Stimulated activated CD4-positive, alpha-beta T cell treated with anti-CD3 and anti-CD28 coated beads, Interleukin-4, amount 100 ng/mL, for 4 hours (primary cell): ENCODE measurements at places on chromosomes 11 and 22.

GRCh38 chr11:80632156-80632555 is 1191.3 kb upstream of the TENM4 start:
- no peak for DNase-seq

- no peak for DNase-seq
These were observed 39.1 kb upstream of the SMIM38 start for GRCh38 chr11:69116671-69117070.

DNA sequence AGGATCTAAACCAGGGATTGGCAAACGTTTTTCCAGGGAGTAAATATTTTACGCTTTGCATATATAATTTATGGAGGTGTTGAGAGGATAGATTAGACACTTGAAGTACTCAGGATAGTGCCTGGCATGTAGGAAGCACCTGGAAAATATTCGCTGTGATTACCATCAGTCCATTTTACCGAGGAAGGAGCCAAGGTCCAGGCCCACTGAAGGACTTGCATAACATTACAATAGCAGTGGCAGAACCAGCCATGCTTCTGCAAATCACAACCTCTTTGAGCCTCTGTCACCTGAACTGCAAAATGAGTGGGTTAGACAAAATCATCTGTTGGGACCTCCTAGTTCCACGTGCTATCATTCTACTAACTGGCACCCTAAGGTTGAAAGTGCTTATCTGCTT is 5.4 kb downstream of the FUT4 start:
- DNase-seq, result no peak

GRCh38 chr11:126864934-126865333 is 135.6 kb downstream of the KIRREL3 start:
- DNase-seq, result no peak

DNA sequence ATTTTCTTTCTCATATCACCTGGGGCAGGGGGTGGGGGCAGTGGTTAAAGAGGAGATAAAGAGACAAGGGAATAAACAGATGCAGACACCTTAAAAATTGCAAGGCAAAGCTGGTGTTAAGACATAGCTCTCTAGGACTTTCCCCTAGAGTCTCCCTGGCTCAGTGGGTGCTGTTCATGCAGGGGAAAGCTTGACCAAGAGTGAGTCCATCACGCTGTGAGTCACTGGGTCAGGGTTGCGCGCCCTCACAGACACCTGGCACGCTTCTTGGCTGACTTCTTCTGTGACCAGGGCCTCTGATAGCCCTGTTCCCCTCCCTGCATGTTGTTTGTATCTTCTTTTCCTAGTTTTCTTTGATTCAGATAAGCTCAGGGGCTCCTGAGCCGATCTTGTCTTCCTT is 31.9 kb downstream of the COMMD9 start:
- DNase-seq, result no peak

DNA sequence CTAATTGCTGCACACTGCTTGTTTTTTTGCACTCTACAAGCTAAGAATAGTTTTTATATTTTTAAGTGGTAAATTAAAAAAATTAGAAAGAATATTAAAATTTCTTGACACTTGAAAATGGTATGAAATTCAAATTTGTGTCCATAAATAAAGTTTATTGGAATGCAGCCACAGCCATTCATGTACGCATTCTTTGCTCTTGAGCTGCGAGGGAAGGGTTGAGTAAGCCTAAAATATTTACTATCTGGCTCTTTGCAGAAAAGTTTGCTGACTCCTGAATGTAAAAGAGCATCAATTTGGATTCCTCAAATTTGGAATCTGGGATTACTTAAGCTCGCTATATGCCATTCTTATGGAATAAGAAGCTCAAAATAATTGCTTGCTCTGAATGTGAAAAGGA is 3.4 kb upstream of the ADAMTS8 start:
- no peak for DNase-seq

DNA sequence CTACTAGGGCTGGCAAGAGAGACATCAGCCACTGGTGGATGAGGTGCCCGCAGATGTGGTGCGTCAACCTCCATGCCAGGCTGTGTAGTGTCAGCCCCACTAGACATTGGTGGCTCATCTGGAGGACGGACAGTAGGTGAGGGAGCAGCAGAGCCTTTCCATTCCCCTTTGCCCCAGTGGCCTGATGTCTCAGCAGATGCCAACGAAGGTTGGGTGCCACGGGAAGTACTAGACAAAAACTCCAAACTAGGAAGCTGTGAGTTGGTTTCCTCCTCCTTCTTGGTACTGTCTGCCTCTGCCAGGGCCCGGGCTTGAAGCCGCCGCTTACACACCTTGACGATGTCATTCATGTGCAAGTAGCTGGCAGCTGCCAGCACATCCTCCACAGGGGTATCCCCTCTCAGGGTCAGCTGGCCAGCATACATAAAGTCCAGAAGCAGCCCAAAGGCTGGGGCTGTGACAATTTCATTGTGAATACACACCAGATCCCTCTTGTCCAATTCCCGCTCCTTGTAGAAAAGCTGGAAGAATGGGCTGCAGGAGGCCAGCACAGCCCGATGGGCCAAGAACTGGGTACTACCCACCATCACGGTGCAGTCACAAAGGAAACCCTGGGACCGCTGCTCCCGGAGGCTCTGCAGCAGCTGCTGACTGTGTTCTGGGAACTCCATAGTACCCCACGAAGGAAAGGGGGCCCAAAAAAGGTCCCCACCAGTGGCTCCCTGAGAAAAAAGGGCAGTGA is 795 bp downstream of the ZBTB3 start:
- no peak for DNase-seq

DNA sequence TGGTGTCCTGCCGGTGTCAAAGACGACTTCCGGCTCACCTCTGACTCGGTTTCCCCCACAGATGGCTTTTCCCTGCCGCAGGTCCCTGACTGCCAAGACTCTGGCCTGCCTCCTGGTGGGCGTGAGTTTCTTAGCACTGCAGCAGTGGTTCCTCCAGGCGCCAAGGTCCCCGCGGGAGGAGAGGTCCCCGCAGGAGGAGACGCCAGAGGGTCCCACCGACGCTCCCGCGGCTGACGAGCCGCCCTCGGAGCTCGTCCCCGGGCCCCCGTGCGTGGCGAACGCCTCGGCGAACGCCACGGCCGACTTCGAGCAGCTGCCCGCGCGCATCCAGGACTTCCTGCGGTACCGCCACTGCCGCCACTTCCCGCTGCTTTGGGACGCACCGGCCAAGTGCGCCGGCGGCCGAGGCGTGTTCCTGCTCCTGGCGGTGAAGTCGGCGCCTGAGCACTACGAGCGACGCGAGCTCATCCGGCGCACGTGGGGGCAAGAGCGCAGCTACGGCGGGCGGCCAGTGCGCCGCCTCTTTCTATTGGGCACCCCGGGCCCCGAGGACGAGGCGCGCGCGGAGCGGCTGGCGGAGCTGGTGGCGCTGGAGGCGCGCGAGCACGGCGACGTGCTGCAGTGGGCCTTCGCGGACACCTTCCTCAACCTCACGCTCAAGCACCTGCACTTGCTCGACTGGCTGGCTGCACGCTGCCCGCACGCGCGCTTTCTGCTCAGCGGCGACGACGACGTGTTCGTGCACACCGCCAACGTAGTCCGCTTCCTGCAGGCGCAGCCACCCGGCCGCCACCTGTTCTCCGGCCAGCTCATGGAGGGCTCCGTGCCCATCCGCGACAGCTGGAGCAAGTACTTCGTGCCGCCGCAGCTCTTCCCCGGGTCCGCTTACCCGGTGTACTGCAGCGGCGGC is 5.5 kb downstream of the B3GNT6 start:
- DNase-seq, result no peak

DNA sequence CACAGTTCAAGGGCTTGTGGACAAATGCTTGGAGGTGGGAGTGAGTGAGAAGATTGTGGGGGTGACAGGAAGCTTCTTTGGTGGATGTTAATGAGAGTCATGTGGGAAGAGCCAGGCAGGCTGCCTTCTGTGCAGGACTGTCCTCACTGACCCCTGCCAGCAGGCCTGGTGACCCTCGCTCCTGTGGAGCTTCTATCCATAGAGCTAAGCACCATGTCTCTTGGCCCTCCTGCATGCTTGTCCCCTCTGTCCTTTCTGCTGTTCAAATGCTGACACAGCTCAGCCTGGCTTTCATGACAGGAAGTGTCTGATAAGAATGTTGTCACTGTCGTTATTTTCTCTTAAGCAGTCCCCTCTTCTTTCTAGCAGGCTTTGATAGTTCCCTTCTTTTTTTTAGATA is 37.6 kb downstream of the NAT10 start:
- no peak for DNase-seq

DNA sequence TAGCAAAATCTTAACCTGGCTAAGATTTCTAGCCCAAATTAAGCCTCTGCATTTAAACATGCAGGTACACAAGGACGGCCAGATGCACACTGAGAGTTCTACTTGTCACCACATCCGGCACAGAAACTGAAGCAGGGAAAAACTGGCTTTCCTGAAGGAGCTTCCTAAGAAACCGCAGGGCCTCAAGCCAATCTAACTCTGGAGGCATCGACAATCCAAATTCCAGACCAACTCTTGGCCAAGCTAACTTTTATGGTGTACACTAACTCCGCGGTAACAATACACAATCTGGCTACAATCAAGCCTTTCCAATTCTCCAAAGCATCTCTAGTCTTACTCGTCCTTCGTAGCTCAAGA is 1.2 kb downstream of the MSANTD2 start:
- no peak for DNase-seq

- peak; percentile 14 for DNase-seq
These were observed 22.4 kb downstream of the RTCB start for GRCh38 chr22:32389685-32390084.

DNA sequence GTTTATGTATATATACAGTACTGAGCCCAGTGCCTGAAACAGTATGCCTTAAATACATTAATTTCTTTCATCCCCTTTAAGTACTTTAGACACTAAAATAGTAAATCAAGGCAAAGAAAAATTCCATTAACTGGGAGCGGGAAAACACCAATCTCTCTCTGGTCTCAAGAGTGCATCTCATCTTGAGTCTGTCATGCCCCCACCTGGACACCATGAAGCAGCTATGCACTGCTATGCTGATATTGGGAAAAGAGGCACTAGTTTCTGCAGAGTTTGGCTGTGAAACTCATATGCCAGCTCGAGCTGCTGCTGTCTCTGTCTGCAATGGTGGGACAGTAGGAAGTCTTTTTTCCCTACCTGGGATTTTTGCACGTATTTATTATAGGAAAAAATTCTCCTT is 754.4 kb upstream of the RAG2 start:
- DNase-seq, result no peak

GRCh38 chr22:44824271-44824670 is 71.9 kb downstream of the ARHGAP8 start:
- DNase-seq, result no peak

- DNase-seq, result no peak
These were observed 228.5 kb upstream of the SESN3 start for GRCh38 chr11:95459291-95460042.

- no peak for DNase-seq
These were observed 4.0 kb upstream of the TH start for GRCh38 chr11:2175659-2176058.

DNA sequence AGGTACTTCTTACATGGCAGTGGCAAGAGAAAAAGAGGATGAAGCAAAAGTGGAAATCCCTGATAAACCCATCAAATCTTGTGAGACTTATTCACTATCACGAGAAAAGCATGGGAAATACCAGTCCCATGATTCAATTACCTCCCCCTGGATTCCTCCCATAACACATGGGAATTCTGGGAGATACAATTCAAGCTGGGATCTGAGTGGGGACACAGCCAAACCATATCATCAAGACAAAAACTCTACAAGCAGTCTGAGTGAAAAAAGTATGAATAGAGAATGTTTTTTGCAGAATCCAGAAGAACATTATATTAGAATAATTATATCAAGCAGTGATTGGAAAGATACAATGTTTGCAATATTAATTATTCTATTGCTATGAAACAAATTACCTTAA is 893.7 kb downstream of the FAM181B start:
- no peak for DNase-seq

DNA sequence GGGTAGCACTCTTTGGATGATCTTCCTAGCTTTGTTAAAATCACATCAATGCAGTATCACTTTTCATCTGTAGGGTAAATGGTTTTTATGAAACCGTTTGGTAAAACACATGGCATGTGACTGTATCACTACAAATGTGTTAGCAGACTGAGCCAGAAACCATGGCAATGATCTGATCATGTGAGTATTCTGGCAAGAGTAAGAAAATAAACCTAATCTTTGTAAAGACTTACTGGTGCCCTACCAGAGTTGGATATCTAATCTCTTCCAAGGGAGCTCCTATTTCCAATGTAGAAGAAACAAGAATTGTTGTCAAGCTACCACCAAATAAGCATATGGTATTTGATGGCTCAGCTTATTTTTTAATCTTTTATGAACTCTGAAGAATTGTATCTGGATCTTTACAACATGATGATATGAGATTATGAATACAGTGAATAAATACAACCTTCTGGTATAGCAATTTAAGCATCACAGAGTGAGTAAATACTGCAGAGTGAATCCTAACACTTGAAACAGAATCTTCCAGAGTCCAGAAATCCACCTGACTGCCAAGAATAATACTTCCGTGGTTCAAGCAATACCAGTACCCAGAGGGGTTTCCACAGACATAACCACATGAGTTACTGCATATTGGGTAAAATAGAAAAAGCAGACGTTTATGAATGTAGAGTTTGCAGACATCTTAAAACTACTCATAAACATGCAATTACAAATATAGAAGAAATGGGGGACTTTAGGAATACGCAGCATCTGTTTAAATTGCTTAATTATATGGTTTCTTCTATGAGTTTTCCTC is 238.8 kb downstream of the TTC28 start:
- DNase-seq, result no peak
